Dermis microvascular lymphatic vessel endothelial cell (primary cell): ENCODE measurements at places on chromosomes 12 and 14.
A peak's percentile ranks its signal among the peaks of the same experiment; 100 is the strongest.

- DNase-seq = peak; percentile 81
Measured at GRCh38 chr12:25958428-25959070, at the start of gene RASSF8. TSS of gene RASSF8 (plus strand) at chr12:25958682. CDS start at chr12:26055344, 96,662 bp downstream.

- no peak for DNase-seq
Measured at GRCh38 chr12:123083661-123084571, 67.0 kb downstream of the PITPNM2 start.

GRCh38 chr14:105527826-105528585, 1.6 kb downstream of the TMEM121 start:
- DNase-seq = peak; percentile 38

GRCh38 chr14:61484826-61485584, 163.6 kb downstream of the PRKCH start:
- no peak for DNase-seq

DNA sequence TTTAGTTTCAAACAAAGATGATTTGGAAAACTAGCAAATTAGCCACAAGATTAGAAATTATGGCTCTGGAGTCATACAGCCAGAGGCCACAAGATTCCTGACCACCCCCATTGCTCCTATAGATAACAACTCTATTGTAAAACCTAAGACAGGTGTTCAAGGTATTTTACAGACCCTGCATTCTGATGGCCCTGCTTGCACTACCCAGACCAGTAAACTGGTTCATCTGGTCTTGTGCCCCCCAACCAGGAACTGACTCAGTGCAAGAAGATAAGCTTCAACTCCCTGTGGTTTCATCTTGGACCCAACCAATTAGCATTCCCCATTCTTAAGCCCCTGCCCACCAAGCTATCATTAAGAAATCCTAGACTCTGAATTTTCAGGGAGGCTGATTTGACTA, 125.0 kb downstream of the CCDC60 start:
- DNase-seq = no peak

DNA sequence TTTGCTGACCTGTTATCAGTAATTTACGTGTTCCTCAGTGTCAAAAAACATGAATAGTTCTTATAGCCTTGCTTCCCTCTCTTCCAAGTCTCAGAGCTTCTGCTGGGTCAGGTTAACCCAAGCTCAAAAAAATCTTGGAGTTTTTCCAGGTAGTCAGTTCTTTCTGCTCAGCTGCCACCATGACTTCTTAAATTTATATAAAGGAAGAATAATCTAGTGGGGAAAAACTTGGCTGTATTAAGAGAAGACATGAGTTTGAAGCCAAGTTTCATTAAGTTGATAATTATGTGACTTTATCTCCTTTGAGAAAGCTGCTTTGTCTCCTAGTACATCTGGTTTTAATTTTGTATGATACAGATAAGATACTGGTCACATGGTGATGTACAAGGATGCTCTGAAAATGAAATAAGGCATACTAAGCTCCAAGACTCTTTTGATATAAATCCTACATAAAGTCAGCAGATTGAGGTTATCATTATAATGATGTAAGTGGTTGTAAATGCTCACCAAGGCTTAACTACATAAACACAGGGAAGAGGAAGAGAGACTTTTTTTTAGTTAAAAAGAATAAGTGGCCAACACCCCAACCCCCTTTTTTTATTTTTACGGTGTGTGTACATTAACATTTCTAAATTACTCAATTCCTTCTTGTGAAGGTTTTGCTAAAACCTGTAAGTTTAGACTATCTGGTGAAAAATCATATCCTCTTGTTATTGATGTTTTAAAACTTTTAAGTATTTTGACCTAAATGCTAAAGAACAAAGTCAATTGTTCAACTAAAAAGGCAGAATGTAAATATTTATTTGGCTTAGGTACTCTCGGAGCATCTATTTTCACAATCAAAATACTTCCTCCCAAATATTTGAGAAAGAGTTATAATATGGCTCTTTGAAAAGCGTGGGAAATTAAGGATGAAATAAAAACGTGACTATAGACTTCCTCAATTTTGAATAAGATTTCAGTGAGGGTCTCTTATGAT, 84.1 kb upstream of the SLC38A2 start:
- DNase-seq = no peak

DNA sequence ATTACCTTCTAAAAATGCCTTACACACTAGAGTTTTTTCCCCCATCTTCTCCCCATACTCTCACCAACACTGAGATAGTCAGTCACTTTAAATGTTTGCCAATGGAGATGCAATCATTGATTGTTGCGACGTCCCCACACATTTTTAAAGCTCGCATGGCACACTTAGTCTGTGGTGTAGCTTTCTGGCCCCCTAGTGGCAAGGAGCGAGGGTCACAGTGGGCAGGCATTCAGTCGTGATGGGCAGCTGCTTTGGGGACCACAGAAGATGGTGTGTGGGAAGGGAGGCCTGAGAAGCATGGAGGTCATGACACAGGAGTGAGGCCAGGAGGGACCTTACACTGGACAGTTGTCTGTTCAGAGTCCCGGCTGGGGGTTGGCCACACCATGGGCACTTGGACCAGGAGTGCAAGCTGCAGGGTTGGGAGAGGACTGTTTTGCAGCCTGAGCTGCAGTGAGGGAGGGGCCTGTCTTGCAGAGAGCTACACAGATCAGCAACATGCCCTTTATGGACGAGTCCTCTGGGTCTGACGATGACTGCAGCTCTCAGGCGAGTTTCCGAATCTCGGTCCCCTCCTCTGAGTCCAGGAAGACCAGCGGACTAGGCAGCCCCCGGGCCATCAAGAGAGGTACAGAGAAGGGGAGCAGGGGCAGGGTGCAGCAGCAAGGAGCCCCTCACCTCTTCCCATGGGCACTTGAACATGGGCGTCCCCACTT, 28.6 kb downstream of the PIGH start:
- DNase-seq = peak; percentile 59

DNA sequence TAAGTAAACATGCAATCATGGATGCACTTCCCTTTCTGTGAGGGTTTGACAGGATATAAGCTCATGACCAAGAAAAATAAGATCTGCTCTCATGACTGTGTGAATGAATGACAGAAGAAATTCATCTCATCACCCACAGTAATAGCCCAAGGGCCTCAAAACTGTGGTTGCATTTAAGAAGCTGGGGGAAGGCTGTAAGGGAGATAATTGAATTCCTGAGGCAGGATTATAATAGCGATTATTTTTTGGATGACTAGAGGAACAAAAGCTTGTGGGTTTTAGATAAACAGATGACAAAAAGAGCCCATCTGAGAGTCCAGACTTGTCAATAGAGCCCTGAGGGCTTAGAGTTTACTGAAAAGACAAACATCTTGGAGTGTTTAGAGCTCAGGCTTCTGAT, 161.2 kb downstream of the NTF3 start:
- no peak for DNase-seq

DNA sequence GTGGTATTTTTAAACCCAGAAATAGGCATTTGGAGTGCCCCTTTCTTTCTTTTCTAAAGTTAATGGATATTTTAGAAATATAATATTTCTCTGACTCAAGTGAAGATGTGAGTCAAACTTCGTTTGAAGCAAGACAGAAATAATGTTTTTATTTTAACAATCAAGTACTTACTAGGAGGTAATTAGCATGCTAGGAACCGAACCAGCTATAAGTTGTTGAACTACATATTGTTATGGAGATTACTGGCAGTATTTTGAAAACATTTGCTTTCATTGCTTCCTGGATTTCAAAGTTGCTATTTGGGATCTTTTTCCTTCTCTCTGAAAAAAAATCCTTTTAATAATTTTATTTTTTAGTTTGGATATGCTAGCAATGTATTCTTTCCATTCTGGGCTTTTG, 225.2 kb downstream of the NEDD1 start:
- DNase-seq = no peak

DNA sequence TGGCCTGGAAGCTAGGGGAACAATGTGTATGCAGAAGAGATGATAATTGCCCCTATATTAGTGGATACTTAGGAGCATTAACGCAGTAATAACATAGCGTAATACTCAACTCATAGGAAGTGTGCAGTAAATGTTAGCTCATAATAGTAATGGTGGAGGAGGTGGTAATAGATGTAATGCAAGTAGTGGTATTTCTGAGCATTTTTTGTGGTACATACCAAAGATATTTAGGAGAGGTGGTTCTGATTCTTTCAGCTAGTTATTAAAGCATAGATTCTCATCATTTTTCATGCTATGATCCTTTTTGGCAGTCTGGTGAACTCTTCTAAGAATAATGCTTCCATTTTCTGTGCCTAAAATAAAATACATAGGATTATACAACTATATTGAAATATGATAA, 233.1 kb downstream of the PTPRO start:
- no peak for DNase-seq

GRCh38 chr14:77752799-77753516, 8.0 kb downstream of the SNW1 start:
- DNase-seq = no peak

- DNase-seq = peak; percentile 59
Measured at GRCh38 chr12:108822497-108823205, 34.7 kb downstream of the SSH1 start.

DNA sequence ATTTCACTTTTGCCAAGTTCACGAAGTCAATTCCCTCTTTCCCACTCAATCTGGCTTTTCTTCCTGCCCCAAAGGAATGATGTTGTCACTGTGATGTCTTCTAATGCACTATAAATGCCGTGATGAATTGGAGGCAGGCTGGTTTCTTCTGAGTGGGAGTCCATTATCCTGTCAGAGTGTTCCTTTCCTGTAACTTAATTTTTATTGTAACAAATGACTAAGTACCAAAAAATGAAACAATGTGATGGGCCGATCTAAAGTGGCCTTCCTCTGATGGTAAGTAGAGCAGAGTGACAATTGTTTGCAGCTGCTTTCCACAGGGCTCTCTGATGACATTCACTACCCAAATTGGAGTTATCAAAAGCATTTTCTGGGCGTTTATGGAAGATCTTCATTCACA, 22.2 kb downstream of the TMEM30B start:
- no peak for DNase-seq

- no peak for DNase-seq
Measured at GRCh38 chr14:69087061-69087461, 65.9 kb downstream of the DCAF5 start.

DNA sequence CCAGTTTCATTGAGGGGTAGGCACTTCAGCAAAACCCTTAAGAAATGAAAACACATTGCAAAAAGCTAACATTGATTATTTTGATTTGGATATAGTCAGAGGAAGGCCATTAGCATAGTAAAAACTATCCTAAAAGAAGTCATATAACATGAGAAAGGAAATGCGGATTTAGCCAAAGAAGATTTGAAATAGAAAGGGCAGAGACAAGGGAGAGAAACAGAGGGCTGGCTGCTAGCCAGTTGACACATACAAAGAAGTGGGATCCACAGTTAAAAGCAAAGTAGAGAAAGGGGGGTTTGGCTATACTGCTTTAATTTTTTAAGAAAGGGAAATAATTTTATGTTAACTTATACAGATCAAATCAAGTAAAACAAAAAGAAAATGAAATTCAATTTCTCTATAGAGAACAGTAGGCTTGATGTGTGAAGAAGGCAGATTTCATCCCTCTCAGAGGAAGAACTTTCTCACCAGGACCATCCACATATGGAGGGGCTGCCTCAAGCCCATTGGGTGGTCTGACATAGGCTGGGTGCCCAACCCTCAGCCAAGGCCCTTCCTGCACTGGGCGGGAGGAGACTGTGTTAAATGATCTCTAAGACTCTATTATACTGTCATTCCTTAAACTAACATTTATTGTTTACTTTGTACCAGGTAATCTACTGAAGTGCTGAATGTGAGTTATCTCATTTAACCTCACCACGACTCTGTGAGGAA, 420.3 kb downstream of the CCDC91 start:
- no peak for DNase-seq

- DNase-seq = no peak
Measured at GRCh38 chr12:57627501-57628279, 5.3 kb downstream of the B4GALNT1 start.

GRCh38 chr14:96713426-96713825, 83.8 kb upstream of the VRK1 start:
- no peak for DNase-seq

GRCh38 chr14:73295198-73295796, 58.0 kb downstream of the PAPLN start:
- peak; percentile 30 for DNase-seq
